ENCODE measurements at places on chromosomes 4 and X. TPM values are rescaled to one million over a fixed set of nuclear protein-coding genes. Genes with fewer than 3 reads are reported as not detected.

The CLGN gene
- 29.0 TPM for total RNA-seq

The PLAC8 gene
- total RNA-seq, result not detected

The IGSF1 gene
- 0.25 TPM for total RNA-seq

The TEC gene
- total RNA-seq, result 1.3 TPM

The HPGD gene
- 9.8 TPM for total RNA-seq

The ADAM29 gene
- not detected for total RNA-seq

The AWAT2 gene
- not detected for total RNA-seq

The CLDN34 gene
- total RNA-seq, result not detected

The XG gene
- 4.9 TPM for total RNA-seq

The C4orf54 gene
- total RNA-seq, result under 0.01 TPM

The ARX gene
- total RNA-seq, result not detected

The NCAPG gene
- 22.2 TPM for total RNA-seq

The CFI gene
- total RNA-seq, result 3.0 TPM

The N4BP2 gene
- total RNA-seq, result 7.4 TPM

The DOK7 gene
- not detected for total RNA-seq

The RBMXL3 gene
- not detected for total RNA-seq

The UGT2B17 gene
- not detected for total RNA-seq

The MFAP3L gene
- total RNA-seq, result 2.6 TPM

The IL2RG gene
- not detected for total RNA-seq

The RAB41 gene
- not detected for total RNA-seq

The CXCL11 gene
- not detected for total RNA-seq

The PCDH18 gene
- total RNA-seq, result 82.2 TPM

The MAGEA10 gene
- total RNA-seq, result not detected

The KCNIP4 gene
- not detected for total RNA-seq

The TMEM47 gene
- total RNA-seq, result 43.2 TPM

The CPLX1 gene
- under 0.01 TPM for total RNA-seq

The MAGEC2 gene
- not detected for total RNA-seq

The NHSL2 gene
- 1.4 TPM for total RNA-seq

The ENPP6 gene
- not detected for total RNA-seq

The ETNPPL gene
- total RNA-seq, result not detected

The SLC4A4 gene
- 2.0 TPM for total RNA-seq

The MAGEB10 gene
- total RNA-seq, result not detected

The NDNF gene
- 0.55 TPM for total RNA-seq

The GPR119 gene
- total RNA-seq, result not detected

The CYP2U1 gene
- 21.0 TPM for total RNA-seq

The DDX3X gene
- total RNA-seq, result 338 TPM

The OFD1 gene
- total RNA-seq, result 22.2 TPM

The ANKRD50 gene
- 29.0 TPM for total RNA-seq

The FGG gene
- total RNA-seq, result not detected

The TRPC5OS gene
- not detected for total RNA-seq

The PABPC1L2B gene
- not detected for total RNA-seq

The IL2 gene
- total RNA-seq, result not detected

The MAGEB17 gene
- total RNA-seq, result not detected
